Tibial artery (tissue), 4 donors: ENCODE measurements at places on chromosomes 2 and 18.

- no peaks in the 10 kb centered on the region for H3K36me3 ChIP-seq
- no peaks in the 10 kb centered on the region for H3K4me1 ChIP-seq
These were observed 147.9 kb upstream of the LTBP1 start for GRCh38 chr2:32798829-32799228.

DNA sequence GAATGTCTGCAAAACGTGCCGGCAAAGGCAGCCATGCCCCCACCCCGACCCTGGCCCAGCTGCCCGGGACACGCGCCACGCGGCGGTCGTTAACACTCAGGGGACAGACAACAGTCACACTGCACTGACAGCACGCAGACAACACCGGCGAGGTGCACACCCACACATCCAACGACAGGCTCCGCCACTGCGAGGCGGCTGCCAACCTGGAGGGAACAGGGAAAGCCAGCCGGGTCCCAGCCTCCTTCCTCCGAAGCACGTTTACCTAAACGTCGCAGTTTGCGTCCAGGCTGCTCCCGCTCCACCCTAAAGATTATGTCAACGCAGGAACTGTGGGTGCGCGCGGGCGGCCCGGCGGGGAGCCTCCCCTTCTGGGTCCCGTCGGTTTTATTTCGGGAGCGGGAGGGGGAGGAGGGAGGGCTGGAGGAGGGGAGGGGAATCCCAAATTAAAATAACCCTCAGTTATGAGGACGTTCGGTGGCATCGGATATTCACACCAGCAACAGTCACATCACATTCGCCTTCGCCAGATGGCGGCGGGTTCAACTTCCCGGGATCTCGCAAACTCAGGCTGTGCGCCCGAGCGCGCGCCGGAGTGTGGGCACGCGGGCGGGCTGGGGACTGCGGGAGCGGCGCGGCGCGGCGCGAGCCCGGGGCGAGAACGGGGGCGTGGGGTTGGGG, 644 bp downstream of the PTGR3 start:
- H3K27me3 ChIP-seq, result no peaks in the 10 kb centered on the region
- H3K36me3 ChIP-seq, result no peaks in the 10 kb centered on the region
- H3K4me1 ChIP-seq, result peaks cover 47% of the 10 kb centered on the region
- H3K4me3 ChIP-seq, result peak overlapping the region; percentile 83

GRCh38 chr18:11494107-11494506, 115.3 kb upstream of the SLC35G4 start:
- no peak overlapping the region for H3K4me3 ChIP-seq
- DNase-seq, result no peak
- no peaks in the 10 kb centered on the region for H3K27me3 ChIP-seq
- no peaks in the 10 kb centered on the region for H3K4me1 ChIP-seq
- no peaks in the 10 kb centered on the region for H3K36me3 ChIP-seq
- no peak overlapping the region for H3K27ac ChIP-seq

GRCh38 chr2:136019306-136019705, 33.9 kb upstream of the DARS1 start:
- H3K4me1 ChIP-seq, result no peaks in the 10 kb centered on the region
- no peaks in the 10 kb centered on the region for H3K36me3 ChIP-seq
- DNase-seq, result no peak
- H3K27me3 ChIP-seq, result peaks cover 4% of the 10 kb centered on the region
- H3K4me3 ChIP-seq, result no peak overlapping the region

- no peaks in the 10 kb centered on the region for H3K4me1 ChIP-seq
- no peak overlapping the region for H3K27ac ChIP-seq
- H3K4me3 ChIP-seq, result no peak overlapping the region
- no peaks in the 10 kb centered on the region for H3K27me3 ChIP-seq
These were observed 5.2 kb downstream of the OXER1 start for GRCh38 chr2:42758751-42759150.

DNA sequence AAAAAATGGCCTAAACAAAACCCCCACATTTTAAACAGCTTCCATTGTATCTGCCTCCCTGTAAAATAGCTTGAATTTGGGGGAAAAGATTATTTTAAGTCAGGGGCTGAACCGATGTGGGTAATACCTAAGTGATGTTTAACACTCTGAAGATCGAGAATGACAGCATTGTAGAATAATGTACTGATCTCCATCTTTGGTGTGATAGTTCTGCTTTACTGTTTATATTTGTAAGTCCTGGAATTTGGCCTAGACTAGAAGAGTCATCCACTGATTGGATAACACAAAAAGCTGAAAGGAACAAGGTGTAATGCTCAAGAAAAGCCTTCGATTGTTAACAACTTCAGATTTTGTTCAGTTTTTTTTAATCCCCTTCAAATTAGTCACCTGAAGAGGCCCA, 53.8 kb upstream of the CCDC68 start:
- H3K36me3 ChIP-seq, result no peaks in the 10 kb centered on the region
- H3K4me3 ChIP-seq, result no peak overlapping the region
- no peak for DNase-seq
- no peaks in the 10 kb centered on the region for H3K27me3 ChIP-seq

DNA sequence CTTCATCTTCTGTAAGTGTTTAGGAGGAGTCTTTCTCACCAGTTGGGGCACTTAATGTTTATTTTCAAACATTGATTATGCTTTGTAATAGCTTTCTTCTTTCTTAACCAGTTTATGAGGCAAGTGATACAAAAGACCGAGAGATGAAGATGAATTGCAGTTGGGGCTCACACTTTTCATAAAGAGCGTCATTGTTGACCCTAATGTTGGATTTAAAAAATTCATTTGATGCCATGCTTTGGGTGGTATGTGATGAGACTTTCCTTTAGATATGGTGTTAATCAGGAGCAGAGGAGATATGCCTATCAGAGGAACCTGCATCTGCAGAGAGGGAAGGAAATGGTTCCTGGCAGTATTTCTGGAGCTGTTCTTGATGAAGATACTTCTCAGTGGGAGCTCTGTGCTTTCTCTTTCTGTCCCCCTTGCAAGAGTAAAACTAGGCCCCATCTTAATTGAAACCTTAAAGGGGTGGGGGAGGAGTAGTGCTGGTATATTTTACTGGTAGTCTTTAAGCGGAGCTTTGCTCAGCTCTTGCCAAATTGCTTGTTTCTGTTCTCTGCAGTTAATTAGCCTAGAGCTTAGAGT, 2.3 kb downstream of the EML4 start:
- H3K36me3 ChIP-seq, result no peaks in the 10 kb centered on the region
- peak overlapping the region; percentile 15 for H3K4me3 ChIP-seq
- no peak for DNase-seq
- no peaks in the 10 kb centered on the region for H3K4me1 ChIP-seq
- no peak overlapping the region for H3K27ac ChIP-seq
- H3K27me3 ChIP-seq, result no peaks in the 10 kb centered on the region

GRCh38 chr18:14974088-14974487, 226.1 kb downstream of the ANKRD30B start:
- peaks cover 13% of the 10 kb centered on the region for H3K4me1 ChIP-seq
- no peaks in the 10 kb centered on the region for H3K27me3 ChIP-seq
- H3K36me3 ChIP-seq, result no peaks in the 10 kb centered on the region
- H3K4me3 ChIP-seq, result no peak overlapping the region

GRCh38 chr2:127055786-127056076, 51.2 kb downstream of the BIN1 start:
- H3K27ac ChIP-seq, result no peak overlapping the region
- H3K4me3 ChIP-seq, result no peak overlapping the region

DNA sequence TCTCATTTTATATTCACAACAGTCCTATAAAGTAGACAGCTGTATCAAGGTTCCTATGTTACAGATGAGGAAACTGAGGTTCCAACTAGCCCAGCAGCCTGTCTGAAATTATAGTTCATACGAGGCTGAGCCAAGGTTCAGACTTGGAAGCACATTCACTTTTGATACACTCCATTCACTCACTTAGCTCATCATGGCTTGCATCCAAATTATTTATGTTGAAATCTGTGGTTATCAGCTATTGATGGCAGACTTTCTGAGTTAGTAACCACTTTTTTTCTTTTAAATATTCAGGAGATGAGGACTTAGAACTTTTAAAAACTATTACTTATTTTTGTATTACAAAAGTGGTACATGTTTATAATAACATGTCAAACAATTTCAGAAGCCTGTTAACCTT, 188.2 kb downstream of the MTX2 start:
- H3K27ac ChIP-seq, result no peak overlapping the region
- no peak overlapping the region for H3K4me3 ChIP-seq
- peaks cover 7% of the 10 kb centered on the region for H3K4me1 ChIP-seq
- DNase-seq, result no peak
- H3K36me3 ChIP-seq, result no peaks in the 10 kb centered on the region
- no peaks in the 10 kb centered on the region for H3K27me3 ChIP-seq

DNA sequence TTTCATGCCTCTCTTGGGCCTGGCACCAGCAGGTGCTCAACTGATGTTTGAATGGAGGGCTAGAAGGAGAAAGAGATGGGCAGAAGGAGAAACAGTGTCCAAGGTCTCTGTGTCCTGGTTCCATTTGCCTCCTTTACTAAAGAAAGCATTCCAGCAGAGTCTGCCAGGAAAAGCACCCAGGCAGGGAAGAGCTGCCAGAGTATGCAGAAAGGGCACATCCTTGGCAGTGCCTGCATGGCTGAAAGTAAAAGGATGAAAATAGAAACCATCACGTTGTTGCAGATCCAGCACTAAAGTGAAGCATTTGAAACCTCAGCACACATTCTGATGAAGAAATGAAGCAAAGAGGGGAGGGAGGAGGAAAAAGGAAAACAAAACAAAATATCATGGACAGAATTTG, 142.2 kb downstream of the ESCO1 start:
- H3K4me1 ChIP-seq, result peaks cover 13% of the 10 kb centered on the region
- H3K27me3 ChIP-seq, result no peaks in the 10 kb centered on the region
- peak; percentile 78 for DNase-seq
- H3K36me3 ChIP-seq, result no peaks in the 10 kb centered on the region
- H3K4me3 ChIP-seq, result peak overlapping the region; percentile 26

- H3K36me3 ChIP-seq, result no peaks in the 10 kb centered on the region
- no peak overlapping the region for H3K4me3 ChIP-seq
- H3K27ac ChIP-seq, result no peak overlapping the region
- no peaks in the 10 kb centered on the region for H3K27me3 ChIP-seq
These were observed 100.4 kb upstream of the RND3 start for GRCh38 chr2:150587547-150588505.

- DNase-seq, result no peak
- H3K4me3 ChIP-seq, result no peak overlapping the region
- no peak overlapping the region for H3K27ac ChIP-seq
These were observed 7.0 kb upstream of the DGUOK start for GRCh38 chr2:73919596-73920228.

GRCh38 chr2:67891642-67892041, 171.2 kb downstream of the C1D start:
- H3K4me3 ChIP-seq, result no peak overlapping the region
- DNase-seq, result no peak
- peaks cover 6% of the 10 kb centered on the region for H3K4me1 ChIP-seq
- H3K27me3 ChIP-seq, result no peaks in the 10 kb centered on the region
- no peaks in the 10 kb centered on the region for H3K36me3 ChIP-seq

GRCh38 chr18:12035481-12035880, 54.2 kb downstream of the IMPA2 start:
- no peaks in the 10 kb centered on the region for H3K27me3 ChIP-seq
- H3K4me1 ChIP-seq, result peaks cover 8% of the 10 kb centered on the region
- H3K36me3 ChIP-seq, result no peaks in the 10 kb centered on the region
- no peak for DNase-seq

- no peak overlapping the region for H3K4me3 ChIP-seq
- peaks cover 12% of the 10 kb centered on the region for H3K4me1 ChIP-seq
- DNase-seq, result no peak
- no peaks in the 10 kb centered on the region for H3K36me3 ChIP-seq
These were observed 270.6 kb downstream of the CELF4 start for GRCh38 chr18:37294951-37295350.

- no peaks in the 10 kb centered on the region for H3K27me3 ChIP-seq
- peaks cover 6% of the 10 kb centered on the region for H3K4me1 ChIP-seq
- DNase-seq, result no peak
- peak overlapping the region; percentile 82 for H3K4me3 ChIP-seq
- H3K27ac ChIP-seq, result peak overlapping the region; percentile 84
These were observed 679 bp downstream of the TSGA10 start for GRCh38 chr2:99153921-99154604.

DNA sequence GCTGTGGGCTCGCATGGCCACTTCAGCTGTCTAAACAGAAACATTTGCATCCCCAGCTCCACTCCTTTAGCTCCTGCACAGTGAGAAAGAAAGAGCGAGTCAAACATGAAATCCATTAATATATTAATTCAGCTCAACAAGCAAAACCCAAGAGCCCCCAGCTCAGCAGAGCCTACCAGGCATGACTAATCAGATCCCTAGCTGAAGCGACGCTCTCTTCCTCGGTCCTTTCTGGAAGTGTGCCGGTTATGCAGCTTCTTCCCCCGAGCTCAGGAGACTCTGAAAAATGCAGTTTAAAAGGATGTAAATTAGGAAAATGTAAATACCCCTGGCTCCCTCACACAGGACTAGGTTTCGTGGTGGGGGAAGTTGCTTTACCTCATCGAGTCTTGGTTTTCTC, 221.5 kb downstream of the ANKRD30B start:
- no peaks in the 10 kb centered on the region for H3K36me3 ChIP-seq
- H3K4me3 ChIP-seq, result no peak overlapping the region
- DNase-seq, result no peak
- no peaks in the 10 kb centered on the region for H3K27me3 ChIP-seq
- H3K27ac ChIP-seq, result no peak overlapping the region

GRCh38 chr18:36711813-36712444, 116.9 kb downstream of the TPGS2 start:
- H3K27me3 ChIP-seq, result no peaks in the 10 kb centered on the region
- DNase-seq, result no peak
- H3K36me3 ChIP-seq, result peaks cover 7% of the 10 kb centered on the region
- no peak overlapping the region for H3K27ac ChIP-seq
- H3K4me1 ChIP-seq, result no peaks in the 10 kb centered on the region
- no peak overlapping the region for H3K4me3 ChIP-seq

GRCh38 chr2:85746321-85747004, 7.3 kb upstream of the ATOH8 start:
- H3K4me1 ChIP-seq, result peaks cover 85% of the 10 kb centered on the region
- H3K27ac ChIP-seq, result peak overlapping the region; percentile 96
- no peaks in the 10 kb centered on the region for H3K27me3 ChIP-seq
- H3K4me3 ChIP-seq, result no peak overlapping the region
- H3K36me3 ChIP-seq, result no peaks in the 10 kb centered on the region

GRCh38 chr2:145957929-145958328, 1438.0 kb upstream of the ZEB2 start:
- no peaks in the 10 kb centered on the region for H3K36me3 ChIP-seq
- no peak for DNase-seq
- no peaks in the 10 kb centered on the region for H3K27me3 ChIP-seq
- no peaks in the 10 kb centered on the region for H3K4me1 ChIP-seq

DNA sequence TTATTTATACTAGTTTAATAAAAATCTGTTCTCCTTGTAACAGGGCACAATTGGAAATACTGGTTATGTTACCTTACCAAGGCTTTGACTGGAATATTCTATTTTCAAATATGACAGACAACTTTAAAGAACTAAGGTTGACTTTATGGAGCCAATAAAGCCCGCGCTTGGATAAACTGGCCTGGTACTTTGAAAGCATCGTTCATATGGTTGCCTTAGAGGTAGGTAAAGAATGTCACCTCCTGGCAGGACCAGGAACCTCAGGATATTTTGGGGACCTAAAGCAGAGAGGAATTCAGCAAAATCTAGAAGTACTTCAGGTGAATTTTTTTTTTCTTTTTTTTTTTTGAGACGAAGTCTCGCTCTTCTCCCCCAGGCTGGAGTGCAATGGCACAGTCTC, 71.2 kb upstream of the CREB1 start:
- H3K4me1 ChIP-seq, result no peaks in the 10 kb centered on the region
- no peaks in the 10 kb centered on the region for H3K36me3 ChIP-seq
- no peaks in the 10 kb centered on the region for H3K27me3 ChIP-seq
